D721Med (cell line): ENCODE measurements at places on chromosomes 11 and 22.

DNA sequence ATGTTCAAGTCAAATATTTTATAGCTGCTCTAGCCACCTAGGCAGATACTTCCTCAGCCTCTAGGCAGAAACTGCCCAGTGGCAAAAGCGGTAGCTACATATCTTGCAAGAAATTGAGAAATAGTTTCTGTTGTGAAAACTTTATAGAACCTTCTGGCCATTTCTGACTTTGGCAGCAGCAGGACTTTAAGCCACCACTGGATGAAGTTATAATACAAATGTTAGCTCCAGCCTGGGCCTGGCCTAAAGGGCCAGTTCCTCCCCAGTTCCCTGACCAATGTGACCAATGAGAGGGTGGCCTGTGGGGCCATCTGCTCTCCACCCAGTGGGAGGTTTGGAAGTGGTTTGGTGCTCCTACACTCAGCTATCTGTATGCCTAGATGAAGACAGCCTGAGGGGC is 254.0 kb upstream of the NARS2 start:
- no peak for DNase-seq

DNA sequence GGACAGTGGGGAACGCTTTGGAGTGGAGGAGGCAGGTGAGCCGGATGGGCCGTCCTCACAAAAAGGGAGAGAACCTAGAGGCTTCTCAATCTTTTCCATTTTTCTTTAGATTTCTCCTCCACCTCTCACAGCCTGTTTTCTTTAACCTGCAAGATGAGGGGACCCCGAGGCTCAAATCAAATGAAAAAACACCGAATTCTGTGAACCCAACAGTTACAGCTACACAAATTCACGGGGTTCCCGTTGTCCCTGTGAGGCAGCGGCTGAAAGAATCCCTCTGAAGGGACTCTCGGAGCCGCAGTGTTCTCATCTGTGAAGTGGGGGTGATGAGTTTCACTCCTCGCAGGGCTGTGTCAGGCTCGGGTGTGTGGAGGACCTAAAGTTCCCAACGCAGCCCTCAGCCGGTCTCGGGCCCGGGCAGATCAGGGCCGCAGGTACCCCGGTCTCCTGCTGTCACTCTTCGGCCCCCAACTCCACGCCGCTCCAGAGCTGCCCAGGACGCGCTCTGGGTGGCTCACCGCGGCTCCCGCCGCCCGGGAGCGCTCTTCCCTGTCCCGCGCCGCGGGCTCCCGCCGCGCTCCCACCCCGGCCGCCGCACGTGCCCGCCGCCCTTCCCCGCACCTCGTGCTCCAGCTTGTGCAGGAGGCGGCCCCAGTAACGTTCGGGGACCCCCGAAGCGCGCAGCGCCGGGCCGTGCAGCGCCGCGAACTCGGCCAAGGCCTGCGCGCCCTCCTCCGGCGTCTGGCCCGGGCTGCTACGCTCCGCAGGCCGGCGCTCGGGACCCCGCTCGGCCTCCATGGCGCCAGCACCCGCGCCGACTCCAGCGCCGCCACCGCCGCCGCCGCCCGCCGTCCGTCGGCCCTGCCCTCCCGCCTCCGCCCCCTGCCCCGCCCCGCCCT is at the start of gene TTLL12:
Gene TTLL12 (minus strand): TSS at position 863 of the 899 bp plus-strand sequence. CDS start 65 bp downstream, at position 798.
- no peak for DNase-seq

DNA sequence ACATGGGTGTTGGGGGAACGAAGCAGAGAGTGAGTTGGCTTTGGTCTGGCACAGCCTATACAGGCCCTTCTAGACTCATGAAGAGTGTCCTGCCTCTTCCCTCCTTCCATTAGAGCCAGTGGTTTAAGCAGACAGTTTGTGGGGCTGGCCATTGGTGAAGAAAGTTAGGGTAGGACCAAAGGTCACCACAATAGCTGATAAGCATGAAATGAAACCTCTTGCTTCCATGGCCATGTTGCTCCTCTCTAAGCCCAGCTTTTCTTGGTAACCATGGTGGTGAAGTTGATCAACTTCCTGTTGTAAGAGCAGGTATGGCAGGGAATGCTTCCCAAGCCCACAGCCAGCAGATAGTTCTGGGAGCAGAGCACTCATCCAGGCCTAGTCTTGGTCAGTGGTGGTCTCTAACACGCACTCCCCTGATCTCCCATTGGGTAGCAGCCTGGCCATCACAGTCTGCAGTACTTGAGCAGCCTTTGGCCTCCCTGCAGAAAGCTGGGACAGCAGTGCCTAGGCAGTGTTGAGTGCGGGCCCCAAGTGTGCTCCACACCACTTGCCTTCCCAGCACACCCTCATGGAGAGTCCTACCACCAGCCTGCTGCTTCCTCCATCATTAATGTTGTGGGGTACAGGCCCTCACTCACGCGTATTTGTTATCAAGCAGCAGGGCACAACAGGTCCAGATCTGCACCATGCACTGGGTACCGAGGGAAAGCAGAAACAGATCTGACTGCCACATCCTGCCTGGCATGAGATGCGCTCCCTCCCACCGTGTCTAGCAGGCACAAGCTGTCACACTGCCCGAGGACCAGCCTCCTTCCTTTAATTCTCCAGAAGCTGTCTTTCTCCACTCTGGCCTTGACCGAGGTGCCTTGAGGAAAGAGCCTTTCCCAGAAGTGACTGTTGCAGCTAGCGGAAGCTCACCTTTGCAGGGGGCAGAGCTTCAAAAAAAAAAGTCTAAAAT is 65.8 kb upstream of the SUSD2 start:
- no peak for DNase-seq

- DNase-seq = no peak
Observed at GRCh38 chr22:30183861-30184278, 62.7 kb downstream of the LIF start.

- no peak for DNase-seq
Observed at GRCh38 chr22:49262167-49262566, 565.5 kb downstream of the BRD1 start.

DNA sequence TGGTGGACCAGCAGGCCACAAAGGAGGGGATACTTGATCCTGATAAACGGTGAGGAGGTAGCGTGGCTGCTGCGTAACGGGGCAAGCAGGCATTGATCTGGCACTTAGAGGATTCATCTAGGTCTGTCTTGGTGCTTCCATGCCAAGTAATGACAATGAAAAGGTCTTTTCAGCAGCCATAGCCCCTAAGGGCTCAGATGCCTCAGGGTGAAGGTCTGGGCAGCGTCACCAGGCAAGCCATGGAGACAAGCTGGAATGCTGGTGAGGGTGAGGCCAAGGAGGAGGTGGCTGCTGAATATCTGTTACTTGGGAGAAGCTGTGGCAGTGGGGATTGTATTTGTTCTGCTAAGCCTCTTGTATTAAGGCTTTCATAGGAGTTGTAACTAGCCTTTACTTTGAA is 4.8 kb upstream of the CHKB start:
- DNase-seq = no peak

DNA sequence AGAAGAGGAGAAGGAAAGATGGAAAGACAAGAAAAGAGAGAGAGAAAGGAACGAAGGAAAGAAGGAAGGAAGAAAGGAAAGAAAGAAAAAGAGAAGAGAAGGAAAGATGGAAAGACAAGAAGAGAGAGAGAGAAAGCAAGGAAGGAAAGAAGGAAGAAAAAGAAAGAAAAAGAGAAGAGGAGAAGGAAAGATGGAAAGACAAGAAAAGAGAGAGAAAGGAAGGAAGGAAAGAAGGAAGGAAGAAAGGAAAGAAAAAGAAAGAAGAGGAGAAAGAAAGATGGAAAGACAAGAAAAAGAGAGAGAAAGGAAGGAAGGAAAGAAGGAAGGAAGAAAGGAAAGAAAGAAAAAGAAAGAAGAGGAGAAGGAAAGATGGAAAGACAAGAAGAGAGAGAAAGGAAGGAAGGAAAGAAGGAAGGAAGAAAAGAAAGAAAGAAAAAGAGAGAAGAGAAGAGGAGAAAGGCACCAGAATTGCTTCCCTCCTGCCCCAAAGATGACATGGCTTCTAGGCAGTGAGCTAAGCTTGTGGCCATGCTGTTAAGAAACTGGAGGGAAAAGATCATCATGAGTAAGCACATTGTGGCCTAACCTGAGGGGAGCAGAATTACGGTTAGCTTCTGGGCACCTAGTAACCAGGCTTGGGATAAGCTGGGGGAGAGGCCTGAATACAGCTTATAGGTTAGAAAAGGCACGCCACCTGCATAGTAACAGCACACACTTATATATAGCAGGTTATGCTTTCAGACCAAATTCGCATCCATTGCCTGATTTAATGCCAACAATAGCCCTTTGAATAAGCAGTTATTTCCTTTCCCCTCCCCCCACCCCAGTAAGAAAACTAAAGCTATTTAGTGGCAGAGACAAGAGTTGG is 2.3 kb upstream of the ST3GAL4 start:
- no peak for DNase-seq

DNA sequence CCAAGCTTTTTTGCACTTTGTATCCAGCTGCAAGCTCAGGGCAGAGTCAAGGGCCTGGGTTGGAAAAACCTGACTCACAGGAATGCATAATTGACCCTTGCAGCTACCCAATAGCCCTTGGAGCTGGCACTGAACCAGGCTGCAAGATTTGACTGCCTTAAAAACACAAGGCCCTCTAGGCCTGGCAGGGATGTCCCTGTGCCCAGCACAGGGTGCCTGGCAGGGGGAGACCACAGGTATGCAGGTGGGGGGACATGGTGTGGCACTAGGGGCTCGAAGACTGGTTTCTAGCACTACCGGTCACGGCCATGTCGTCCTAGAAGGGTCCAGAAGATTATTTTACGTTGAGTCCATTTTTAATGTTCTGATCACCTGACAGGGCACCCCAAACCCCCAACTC is 30.2 kb downstream of the SBF1 start:
- DNase-seq = no peak

DNA sequence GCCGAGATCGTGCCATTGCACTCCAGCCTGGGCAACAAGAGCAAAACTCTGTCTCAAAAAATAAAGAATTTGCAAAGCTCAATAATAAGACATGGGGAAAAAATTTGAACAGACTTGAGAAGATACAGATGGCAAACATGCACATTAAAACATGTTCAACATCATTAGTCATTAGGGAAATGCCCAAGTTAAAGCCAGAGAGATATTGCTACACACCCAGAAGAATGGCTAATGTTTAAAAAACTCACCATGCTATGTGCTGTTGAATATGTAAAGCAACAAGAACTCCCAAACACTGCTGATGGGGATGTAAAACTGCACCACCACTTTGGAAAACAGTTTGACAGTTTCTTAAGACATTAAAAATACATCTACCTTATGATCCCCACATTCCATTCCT is 12.6 kb downstream of the LRRC75B start:
- no peak for DNase-seq

DNA sequence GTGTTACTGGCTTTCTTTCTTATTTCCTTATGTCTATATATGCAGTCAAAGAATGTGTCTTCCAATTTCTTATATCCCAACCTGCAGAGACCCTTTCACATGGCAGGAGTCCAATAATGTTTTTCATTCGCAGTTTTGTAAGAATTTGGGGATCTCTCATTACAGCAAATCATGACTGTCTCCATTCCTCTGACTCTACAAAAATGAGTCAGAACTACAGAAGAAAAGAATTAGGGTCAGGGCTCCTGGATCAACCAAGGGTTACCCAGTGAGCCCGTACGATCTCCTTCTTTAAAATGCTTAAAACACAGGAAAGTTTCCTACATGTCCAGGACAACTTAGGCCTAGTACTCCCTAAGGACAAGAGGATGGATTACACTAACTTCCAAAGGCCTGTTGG is 42.2 kb downstream of the RPUSD4 start:
- no peak for DNase-seq

DNA sequence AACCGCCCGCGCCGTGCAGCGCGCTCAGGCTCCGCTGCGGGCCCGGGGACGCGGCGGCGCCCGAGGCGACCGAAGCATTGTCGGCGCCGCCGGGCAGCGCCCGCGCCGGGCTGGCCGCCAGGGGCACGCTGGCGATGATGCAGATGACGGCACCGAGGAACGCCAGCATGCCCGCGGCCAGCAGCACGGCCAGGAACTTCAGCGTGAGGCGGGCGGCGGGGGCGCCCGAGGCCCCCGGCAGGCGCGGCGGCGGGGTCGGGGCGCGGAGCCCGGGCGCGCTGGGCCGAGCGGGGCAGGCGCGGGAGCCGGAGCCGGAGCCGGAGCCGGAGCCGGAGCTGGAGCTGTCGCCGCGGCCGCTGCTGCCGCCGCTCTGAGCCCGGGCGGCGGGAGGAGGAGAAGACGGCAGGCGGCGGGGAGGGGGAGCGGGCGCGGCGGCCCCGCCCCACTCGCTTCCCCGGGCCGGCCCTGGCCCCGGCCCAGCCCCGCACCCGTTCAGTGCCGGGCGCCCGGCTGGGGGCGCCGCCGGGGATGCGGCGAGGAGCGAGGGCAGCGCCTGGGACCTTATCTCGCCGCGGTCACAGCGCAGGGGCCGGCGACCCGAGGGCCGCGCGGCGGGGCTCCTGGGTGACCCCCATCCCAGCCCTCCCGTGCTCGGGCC is at the start of gene NPTXR:
Gene NPTXR (minus strand): TSS at position 372 of the 658 bp plus-strand sequence.
- peak; percentile 41 for DNase-seq

DNA sequence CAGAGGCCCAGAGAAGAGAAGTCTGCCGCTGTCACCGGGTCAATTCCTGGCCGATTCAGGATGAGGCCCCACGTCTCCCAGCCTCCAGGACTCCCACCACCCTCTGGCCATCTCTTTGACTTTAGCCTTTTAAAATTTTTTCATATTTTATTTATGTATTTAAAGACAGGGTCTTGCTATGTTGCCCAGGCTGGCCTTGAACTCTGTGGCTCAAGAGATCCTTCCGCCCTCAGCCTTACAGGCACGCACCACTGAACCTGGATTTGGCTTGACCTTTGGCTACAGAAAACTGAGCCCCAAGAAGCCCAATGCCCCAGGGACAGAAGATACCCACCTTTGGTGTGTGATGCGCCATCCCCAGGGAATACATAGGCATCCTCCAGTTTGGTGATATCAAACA is 3.9 kb downstream of the POLR3H start:
- no peak for DNase-seq

- no peak for DNase-seq
Observed at GRCh38 chr11:63613517-63614135, 607 bp downstream of the PLAAT3 start.

- peak; percentile 37 for DNase-seq
Observed at GRCh38 chr22:32801537-32802236, at the start of gene TIMP3. TSS of gene TIMP3 (plus strand) at chr22:32801705. CDS start at chr22:32802002, 297 bp downstream.

GRCh38 chr11:125505492-125506080 is 9.5 kb upstream of the FEZ1 start:
- no peak for DNase-seq

GRCh38 chr11:36009473-36009872 is 65.6 kb downstream of the LDLRAD3 start:
- no peak for DNase-seq

- DNase-seq = no peak
Observed at GRCh38 chr11:79414041-79414440, 26.8 kb downstream of the TENM4 start.

GRCh38 chr11:65627202-65627601 is 10.7 kb upstream of the SIPA1 start:
- no peak for DNase-seq

GRCh38 chr11:75558939-75559843 is 2.9 kb upstream of the SERPINH1 start:
- DNase-seq = no peak

DNA sequence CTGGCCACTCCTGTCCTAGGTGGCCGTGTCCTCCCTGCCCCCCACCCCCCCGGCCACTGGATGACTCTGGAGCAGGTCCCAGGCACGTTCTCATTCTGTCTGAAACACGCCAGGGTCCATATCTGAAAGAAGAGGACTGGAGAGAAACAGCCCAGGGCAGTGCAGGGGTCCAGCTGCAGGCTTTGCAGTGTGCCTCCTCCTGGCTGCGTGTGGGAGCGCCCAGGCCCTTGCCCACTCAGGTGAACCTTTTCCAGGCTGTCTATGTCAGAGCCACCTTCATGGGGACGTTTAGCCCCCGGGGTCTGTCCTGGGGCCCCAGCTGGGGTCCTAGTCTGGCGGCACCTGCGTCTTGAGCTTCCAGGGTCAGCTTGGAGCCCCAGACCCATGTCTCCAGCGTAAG is 15.6 kb downstream of the GRAMD4 start:
- no peak for DNase-seq
